ENCODE measurements at places on chromosomes 1 and 21.
A peak's percentile ranks its signal among the peaks of the same experiment; 100 is the strongest.

GRCh38 chr1:204696606-204697005 is 11.1 kb upstream of the LRRN2 start:
- DNase-seq, result no peak

DNA sequence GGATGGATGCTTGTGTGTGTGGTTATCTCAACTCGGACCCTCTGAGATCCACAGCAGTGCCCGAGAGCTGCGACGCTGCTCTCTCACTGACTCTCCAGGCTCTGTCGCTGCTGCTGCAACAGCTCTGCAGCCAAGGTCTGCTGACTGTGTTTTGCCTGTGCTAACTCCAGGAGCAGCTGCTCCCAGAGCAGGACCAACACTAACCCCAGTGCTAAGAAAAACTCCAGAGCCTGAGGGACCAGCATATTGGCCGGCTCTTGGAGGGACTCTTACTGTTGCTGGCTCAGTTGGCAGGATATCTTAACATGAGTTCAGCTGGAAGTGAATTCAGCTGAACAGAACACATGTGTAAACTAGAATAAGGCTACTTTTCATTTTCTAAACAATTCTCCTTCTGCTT is 4.4 kb downstream of the LCE2C start:
- no peak for DNase-seq

GRCh38 chr1:164562061-164562460 is 3.1 kb downstream of the PBX1 start:
- no peak for DNase-seq

DNA sequence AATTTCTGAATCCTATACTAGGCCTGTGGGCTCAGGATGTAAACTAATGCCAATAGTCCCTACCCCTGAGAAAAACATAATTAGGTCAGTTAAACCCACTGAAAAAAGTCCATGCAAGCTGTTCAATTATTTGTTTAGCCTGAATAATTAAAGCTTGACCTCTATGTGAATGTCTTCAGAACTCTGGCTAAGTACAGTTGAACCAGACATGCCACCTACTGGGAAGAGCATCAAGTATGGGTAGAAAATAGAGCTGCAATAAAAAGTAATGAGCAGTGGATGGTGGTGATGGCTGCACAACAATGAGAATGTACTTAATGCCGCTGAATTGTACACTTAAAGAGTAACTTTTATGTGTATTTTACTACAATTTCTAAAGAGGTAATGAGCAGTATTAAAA is 23.6 kb upstream of the SLC19A2 start:
- DNase-seq, result no peak

DNA sequence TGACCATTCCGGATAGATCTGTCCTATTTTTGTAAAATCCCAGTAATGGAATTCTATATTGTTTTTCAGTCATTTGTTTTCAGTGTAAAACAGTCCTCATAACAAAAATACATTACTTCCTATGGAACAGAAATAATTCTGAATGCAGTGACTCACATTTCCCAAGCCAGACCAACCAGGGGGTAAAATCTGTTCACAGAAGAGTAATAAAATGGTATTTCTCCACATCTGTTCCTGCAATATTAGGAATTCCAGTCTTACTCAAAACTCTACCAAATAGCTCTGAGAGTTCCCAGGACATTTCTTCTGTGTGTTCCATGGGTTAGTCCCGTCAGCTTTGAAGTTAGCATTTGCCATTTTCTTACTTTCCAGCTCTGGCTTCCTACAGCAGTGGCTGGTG is 2.6 kb upstream of the DDR2 start:
- DNase-seq, result no peak

DNA sequence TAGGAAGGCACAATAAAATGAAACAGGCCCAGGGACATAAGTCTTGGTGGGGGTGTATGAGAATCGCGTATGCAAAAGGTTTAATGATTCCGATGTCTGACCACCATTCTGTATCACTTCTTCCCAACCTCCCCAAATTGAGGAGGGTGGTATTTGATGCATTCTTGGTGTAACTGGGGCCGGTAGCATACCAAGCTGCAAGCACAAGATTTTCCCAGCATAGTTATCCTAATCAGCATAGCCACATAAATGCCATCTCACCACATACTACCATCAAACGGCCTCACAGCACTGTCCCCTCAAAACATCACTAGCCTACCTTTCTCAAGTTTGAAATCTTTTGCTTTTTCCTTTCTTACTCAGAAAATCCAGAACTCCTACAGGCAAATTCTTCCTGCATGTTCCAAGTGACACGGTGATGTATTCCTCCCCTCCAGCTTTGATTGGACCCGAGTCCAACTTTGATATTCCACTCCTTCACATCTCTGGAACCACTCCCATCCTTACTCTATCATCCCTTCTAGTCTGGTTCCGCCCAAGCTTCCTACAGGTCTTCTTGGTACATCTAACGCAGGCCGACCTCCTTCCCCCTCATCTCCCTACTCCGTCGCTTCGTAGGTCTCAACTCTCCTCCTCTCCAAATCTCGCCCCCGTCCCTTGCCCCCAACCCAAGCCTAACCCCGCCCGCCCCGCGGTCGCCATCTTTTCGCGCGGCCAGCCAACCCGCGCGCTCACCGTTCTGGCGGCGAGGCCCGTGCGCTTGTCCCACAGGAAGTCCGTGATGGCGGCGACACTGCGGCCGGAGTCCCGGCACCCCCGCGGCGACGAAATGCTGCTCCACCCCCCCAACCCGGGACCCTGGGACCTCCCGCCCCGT is 600 bp downstream of the CLK2 start:
- no peak for DNase-seq

GRCh38 chr1:42957229-42957879 is 1.3 kb downstream of the SLC2A1 start:
- no peak for DNase-seq

DNA sequence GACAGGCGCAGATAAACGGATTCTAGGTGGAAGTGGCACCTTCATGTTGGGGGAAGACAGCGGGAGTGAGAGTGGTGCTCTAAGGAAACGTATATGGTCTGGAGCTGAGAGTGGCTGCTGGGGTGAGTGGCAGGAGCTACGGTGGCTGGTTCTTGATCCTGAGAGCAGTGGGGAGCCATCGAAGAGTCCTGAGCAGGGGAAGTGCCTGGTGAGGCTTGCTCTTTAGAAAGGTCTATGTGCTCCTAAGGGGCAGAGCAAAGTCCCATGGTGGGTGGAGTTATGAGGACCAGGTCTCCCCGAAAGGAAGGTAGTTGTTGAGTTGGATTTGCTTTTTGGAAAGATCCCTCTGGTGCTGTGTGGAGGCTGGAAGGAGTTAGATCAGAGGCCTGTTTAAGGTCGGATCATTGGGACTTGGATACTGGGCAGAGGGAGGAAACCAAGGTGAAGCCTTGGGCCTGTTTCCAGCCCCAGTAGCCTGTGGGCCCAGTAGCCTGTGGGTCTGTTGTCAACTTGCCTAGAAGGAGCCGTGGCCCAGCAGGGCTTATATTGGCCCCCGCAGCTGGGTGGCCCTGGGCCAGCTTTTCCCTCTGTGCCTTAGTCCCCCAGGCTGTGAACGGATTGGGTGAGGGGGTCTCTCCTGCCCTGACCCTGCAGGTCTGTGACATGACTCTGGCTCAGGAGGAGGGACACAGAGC is 33.0 kb downstream of the ACOT11 start:
- no peak for DNase-seq

GRCh38 chr1:91345395-91346005 is 59.1 kb downstream of the HFM1 start:
- no peak for DNase-seq

- DNase-seq, result no peak
Measured at GRCh38 chr1:147567594-147568381, 26.5 kb downstream of the BCL9 start.

- no peak for DNase-seq
Measured at GRCh38 chr1:25906644-25907300, 553 bp upstream of the STMN1 start.

DNA sequence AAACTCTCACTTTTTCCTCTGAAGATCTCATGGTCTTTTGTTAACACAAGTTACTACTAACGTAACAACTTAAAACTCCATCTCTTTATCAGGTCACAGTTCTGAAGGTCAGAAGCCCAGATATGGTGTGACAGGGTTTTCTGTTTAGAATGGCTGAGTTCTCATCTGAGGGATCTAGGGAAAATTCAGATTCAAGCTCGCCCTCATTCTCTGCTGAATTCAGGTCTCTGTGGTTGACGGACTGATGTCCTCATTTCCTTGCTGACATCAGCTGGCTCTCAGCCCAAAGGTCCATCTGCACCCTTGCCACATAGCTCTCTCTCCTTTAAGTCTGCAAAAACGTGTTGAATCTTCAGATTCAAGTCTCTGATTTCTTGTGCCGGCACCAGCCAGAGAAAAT is 6.1 kb upstream of the NTPCR start:
- no peak for DNase-seq

GRCh38 chr1:24155011-24155782 is 12.3 kb upstream of the IL22RA1 start:
- DNase-seq, result no peak

DNA sequence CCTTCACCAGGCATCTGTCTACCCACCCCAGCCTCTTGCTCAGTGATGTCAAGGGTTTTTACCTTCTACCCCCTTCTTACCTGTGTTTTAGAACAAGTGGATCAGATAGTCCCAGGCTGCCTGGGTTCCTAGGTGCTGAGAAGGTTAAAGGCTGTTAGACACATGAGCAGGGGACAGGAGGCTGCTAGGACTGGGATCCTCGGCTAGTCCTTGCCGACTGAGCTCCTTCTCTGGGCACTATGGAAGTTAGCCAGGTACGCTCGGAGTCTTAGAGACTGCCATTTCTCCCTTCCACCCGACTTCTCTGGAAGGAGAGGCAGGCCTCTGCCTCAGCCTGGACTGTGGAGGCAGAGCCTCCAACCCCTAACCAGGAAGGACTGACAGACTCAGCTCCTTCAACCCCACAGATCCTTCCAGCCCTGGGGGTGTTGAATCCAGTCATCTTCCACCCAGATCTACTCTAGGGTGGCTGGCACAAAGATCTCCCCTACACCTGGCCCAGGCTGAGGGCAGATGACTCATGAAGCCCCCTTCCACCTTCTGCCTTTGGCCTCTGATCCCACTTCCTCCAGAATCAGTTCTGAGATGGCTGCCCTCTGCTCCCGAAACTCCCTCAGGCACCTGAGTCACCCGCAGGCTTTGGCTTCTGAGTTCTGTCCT is at the start of gene DYNLT4:
Gene DYNLT4 (minus strand): TSS at position 648 of the 660 bp plus-strand sequence. CDS start 683 bp downstream, outside the sequence.
- no peak for DNase-seq

- peak; percentile 37 for DNase-seq
Measured at GRCh38 chr1:3504151-3504821, 49.8 kb downstream of the ARHGEF16 start.

- no peak for DNase-seq
Measured at GRCh38 chr1:12485231-12486058, 132.6 kb downstream of the DHRS3 start.

DNA sequence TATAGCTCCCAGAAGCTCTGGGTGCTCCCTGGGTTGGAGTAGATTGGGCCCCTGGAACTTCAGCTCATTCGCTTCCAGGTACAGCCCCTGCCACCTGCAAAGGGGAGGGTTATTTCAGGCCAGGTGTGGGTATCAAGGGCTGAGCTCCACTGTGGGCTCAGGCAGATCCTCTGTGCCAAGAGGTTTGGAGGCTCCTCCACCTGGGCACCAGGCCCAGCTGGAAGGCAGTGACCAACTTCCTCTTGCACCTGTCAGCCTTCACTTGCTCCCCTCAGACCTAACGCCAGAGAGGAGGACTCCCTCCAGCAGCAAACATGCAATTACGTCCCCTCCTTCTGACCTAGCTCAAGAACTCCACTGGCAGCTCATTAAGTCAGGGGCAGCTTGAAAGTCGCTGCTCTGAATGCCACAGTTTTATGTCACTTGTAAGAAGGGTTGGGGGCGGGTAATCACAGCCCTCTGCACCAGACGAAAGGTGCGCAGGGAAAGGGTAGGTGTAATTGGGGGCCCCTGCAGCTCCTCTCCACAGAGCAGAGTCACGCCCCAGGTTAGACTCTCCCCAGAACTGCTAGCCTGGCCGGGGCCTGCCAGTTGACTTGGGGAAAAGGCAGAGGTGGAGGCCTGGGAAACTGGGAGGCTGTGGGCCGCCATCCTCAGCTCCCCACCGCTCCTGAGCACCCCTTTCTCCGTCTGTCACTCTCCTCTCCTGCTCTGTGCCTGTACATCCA is 125.0 kb upstream of the TMPRSS2 start:
- no peak for DNase-seq

- no peak for DNase-seq
Measured at GRCh38 chr1:226778657-226779058, 39.6 kb upstream of the ITPKB start.

All from caudate nucleus (tissue), 63 donors.